ENCODE measurements at places on chromosomes 1 and 21.

- no peak for DNase-seq
Observed at GRCh38 chr1:237042892-237043576, 1.1 kb downstream of the RYR2 start.

DNA sequence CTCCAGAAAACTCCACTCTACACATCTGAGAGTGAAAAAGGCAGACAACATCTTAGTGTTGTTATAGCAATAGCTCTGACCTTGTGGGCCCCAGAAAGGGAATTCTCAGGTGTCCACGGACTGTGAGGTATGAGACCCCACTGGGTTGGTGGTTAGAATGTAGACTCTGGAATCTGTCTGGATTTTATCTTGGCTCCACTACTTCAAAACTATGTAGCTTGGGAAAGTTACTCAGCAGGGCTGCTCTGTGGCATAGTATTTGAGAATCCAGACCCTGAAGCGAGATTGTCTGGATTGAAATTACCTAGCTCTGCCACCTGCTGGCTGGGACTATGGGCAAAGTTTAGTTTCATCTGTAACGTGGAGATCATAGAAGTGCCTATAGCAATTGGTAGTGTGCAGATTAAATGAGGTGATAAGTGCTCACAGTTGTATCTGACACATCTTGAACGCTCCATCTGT, 25.8 kb downstream of the PRDM2 start:
- DNase-seq = peak; percentile 92

GRCh38 chr1:203536980-203537455, 43.1 kb downstream of the OPTC start:
- peak; percentile 44 for DNase-seq

GRCh38 chr1:8014381-8014988, 11.6 kb downstream of the ERRFI1 start:
- no peak for DNase-seq

- DNase-seq = no peak
Observed at GRCh38 chr1:167752219-167752985, 30.6 kb downstream of the MPZL1 start.

DNA sequence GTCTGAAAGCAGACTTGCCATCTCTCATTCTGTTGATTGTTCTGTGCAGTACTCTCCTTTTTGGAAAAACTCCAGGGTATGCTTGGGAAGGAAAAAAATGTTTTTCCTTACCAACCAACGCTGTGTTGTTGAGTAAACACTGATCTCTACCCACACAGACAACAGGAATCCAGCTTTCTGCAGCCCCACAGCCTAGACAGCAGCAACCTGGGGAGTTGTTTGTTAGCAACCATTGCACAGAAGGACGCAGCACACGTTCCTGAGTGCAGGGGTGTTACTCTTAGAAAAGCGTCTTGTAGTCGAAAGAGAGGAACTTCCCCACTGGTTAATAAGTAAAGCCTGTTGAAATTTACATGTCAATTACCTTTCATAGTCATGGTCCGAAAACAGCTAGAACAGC, 56.6 kb downstream of the SMYD2 start:
- peak; percentile 96 for DNase-seq

- DNase-seq = peak; percentile 87
Observed at GRCh38 chr1:152906023-152906565, 2.3 kb upstream of the IVL start.

GRCh38 chr1:68542586-68542985, 45.7 kb upstream of the DEPDC1 start:
- no peak for DNase-seq

DNA sequence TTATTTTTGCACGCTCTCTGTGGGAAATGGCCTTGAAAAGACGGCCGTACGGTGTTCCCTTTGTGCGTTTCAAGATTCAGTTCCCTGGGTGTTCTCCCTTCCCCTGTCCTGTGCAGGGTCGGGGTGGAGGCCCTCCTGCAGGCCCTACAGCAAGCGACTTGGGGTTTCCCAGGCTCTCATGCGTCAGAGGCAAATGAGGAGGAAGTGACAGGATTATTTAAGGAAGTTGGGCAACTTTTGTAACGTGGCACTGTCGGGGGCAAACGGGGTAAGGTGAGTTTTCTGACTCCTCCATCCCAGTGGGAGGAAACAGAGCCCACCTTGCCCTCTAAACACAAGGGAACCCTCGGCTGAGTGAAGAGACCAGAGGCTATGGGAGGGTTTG, 16.1 kb upstream of the AJAP1 start:
- no peak for DNase-seq

DNA sequence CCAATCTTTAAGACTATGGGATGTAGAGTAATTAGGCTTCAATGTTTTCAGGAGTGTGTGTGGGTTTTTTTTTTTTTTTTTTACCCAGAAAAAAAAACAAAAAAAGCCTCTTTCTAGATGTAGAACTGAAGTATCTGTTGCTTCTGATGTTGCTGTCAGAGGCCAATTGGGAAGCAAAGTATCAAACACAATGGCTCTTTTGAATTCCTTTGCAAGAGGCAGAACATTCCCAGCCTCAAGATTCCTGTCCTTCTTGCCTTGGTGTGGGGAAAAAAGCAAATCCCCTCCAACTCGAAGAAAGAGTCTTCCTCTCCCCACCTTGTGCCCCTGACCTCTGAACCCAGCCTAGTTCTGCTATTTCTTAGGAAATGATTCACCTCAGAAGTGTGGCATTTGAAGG, 55.4 kb upstream of the LMO4 start:
- DNase-seq = no peak

DNA sequence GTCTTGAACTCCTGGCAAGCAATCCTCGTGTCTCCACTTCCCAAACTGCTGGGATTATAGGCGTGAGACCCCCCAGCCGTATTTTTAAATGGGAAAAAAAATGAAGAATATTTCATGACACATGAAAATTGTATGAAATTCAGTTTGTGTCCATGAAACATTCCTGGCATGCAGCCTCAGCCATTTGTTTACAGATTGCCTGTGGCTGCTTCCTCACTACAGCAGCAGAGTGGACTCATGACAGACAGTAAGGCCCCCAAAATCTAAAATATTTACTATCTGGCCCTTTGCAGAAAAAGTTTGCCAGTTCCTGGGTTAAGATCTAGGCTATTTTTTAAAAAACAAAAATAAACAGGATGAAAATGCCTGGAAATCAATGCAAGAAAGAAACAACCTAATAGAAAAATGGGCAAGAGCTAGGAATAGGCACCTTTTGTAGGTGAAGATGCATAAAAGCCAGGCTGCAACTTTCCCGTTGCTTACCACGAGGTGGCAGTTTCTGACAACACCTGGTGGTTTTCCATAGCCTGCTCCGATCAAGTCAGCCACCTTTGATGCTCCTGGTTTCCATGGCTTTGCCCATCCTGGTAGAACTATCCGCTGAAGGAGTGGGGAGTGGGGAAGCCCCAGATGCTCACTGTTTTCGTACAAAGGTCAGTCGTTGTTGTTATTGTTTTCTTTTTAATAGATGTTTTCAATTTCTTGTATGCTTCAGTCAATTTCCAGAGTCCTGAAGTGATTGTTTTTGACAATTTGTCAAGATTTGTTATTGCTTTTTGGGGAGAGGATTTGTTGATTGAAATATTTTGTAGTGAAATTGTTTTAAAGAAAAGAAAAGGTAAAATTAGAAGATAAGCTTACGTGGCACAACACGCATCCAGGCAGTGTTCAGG, 24.3 kb downstream of the UBE2Q1 start:
- peak; percentile 14 for DNase-seq

DNA sequence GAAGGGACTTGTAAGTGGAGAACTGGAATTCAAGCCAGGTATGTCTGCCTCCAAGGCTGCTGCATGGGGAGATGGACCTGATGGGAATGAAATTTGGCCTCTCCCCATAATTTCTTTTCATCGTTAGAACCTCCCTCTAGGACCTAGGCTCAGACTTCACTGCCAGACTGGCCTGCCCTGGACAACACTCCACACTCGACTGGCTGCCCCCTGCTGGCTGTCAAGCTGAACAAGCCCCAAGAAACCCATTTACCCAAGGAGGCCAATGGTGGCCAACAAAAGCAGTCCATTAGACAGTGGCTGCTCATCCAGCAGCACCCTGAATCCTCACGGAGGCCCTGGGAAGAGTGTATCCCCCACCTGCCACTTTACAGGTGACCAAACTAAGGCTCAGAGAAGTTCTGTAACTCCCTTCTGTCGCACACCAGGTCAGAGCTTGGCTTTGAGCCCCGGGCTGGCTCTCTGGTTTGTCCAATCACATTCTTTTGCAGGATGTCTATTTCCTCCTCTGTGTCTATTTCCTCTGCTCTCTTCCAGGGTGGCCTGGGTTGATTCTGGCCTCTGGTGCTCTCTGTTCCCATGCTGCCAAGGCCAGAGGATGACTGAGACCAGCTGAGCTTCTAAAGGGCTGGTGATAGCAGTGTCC, 3.8 kb downstream of the RNF186 start:
- peak; percentile 53 for DNase-seq

GRCh38 chr1:54975356-54976108, 4.9 kb upstream of the TMEM61 start:
- DNase-seq = no peak

DNA sequence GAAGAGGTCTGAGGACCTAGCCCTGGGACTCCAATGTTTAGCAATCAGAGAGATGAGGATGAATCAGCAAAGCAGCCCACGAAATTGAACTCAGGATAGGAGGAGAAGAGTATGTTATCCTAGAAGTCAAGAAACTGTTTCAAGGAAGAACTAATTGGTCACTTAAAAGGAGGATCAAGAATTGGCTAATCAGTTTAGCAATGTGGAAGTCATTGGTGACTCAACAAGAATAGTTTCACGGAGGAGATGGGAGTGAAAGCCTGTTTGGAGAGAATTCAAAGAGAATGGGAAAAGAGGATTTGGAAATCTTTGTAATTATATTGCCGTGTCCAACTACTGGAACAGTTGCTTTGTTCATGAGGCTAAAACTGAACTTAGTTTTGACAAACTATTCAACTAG, 7.4 kb downstream of the HMCN1 start:
- DNase-seq = peak; percentile 88

GRCh38 chr1:36135330-36135667, 10.3 kb upstream of the COL8A2 start:
- DNase-seq = no peak

- no peak for DNase-seq
Observed at GRCh38 chr1:66648901-66649595, 103.2 kb upstream of the DYNLT5 start.

- DNase-seq = no peak
Observed at GRCh38 chr1:54787604-54788003, 13.5 kb downstream of the TTC22 start.

DNA sequence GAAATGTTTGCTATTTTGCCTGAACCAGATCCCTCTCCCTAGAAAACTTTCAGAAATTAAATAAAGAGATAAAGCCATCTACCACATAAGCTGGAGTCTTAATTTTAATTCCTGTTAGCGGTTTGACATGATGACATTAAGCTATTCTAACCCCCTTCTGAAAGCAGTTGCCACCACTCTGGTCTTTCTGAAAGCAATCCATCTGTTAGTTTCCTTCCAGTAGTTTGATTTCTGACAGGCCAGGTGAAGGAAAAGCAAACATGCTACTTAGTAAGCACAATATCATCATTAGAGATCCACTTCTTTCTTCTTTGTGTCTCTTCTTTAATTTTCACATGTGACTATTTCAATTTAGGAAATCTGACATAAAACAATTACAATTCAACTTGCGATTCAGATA, 39.9 kb downstream of the RGL1 start:
- DNase-seq = no peak

DNA sequence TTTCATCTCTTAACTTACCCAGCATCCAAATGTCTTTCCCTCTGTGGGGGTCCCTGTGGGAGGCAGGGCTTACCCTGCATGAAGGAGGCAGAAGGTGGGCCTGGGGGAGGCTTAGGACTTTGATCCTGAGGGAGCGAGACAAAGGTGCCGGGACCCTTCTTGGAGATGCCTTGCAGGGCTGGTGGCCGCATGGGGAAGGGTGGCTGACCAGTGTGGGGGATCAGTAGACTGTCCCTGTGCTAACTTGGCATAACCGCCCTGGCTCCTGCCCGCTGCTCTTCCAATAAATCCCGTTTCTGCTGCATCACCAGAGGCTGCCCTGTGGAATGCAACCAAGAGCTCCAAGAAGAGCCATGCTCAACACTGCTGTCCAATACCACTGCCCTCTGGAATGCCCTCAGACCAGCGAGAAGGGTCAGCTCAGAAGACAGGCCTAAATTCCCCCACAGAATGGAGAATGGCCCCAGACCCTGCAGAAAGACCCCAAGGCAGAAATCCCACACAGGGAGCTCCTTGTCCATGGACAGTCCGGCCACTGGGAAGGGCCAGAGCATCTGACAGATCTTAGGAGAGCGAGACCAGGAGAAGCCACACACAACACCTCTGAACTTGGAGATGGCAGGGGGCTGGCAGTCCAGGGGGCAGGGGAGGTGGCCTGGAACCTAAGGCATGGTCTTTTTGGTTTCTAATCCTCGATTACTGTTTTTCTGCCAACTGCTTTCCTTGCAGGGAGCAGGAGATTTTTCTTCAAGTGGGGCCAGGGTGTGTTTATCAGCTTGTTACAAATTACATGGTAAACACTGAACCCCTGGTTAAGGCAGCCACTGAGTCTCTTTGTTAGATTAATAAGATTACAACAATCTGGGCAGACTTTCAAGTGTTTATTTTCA, 46.7 kb upstream of the DMRTB1 start:
- no peak for DNase-seq

Data from AG10803 (cell line).